Neural crest cell (in vitro differentiated cells): ENCODE measurements at places on chromosomes 3 and 15. TPM values are rescaled to one million over a fixed set of nuclear protein-coding genes. Genes with fewer than 3 reads are reported as not detected.

The TLR9 gene
- total RNA-seq = 0.16 TPM in 1 of 2 replicates, not detected in the other

- H3K4me3 ChIP-seq = no peak overlapping the region
- no peaks in the 10 kb centered on the region for H3K36me3 ChIP-seq
- no peaks in the 10 kb centered on the region for H3K4me1 ChIP-seq
- no peak for DNase-seq
- peaks cover 4% of the 10 kb centered on the region for H3K27me3 ChIP-seq
Measured at GRCh38 chr15:54580643-54581042, 602.4 kb downstream of the UNC13C start.

- DNase-seq = no peak
- H3K36me3 ChIP-seq = no peaks in the 10 kb centered on the region
- no peak overlapping the region for H3K27ac ChIP-seq
- H3K4me1 ChIP-seq = peaks cover 59% of the 10 kb centered on the region
- no peak overlapping the region for H3K4me3 ChIP-seq
Measured at GRCh38 chr15:68623301-68623892, 44.6 kb downstream of the CORO2B start.

GRCh38 chr3:156388497-156389448 lies 166.1 kb downstream of the SSR3 start:
- H3K27ac ChIP-seq = no peak overlapping the region
- peaks cover 5% of the 10 kb centered on the region for H3K4me1 ChIP-seq
- DNase-seq = no peak
- no peaks in the 10 kb centered on the region for H3K36me3 ChIP-seq
- H3K4me3 ChIP-seq = no peak overlapping the region

DNA sequence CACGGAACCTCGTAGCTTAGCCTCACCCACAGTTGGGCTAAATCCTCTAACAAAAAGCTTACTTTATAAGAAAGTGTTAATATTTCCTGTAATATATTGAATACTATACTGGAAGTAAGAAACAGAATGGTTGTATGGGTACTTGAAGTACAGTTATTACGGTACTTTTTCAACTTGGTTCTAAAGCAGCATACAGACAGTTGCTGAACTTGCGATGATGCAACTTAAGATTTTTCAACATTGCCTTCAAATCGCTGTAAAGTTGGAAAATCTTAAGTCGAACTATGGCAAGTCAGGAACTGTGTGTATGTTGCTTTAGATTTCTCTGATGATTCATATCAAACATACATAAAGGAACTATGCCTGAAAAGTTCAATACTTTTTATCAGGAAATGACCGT lies 204.4 kb upstream of the C2CD4B start:
- H3K4me3 ChIP-seq = no peak overlapping the region
- H3K36me3 ChIP-seq = no peaks in the 10 kb centered on the region
- no peak overlapping the region for H3K27ac ChIP-seq
- DNase-seq = no peak
- H3K27me3 ChIP-seq = no peaks in the 10 kb centered on the region
